ENCODE measurements at places on chromosomes 7 and 10.
A peak's percentile ranks its signal among the peaks of the same experiment; 100 is the strongest.

- DNase-seq: no peak
Measured at GRCh38 chr7:101943889-101944600, 126.6 kb downstream of the CUX1 start.

GRCh38 chr7:101162551-101163278, 2.7 kb downstream of the VGF start:
- no peak for DNase-seq

DNA sequence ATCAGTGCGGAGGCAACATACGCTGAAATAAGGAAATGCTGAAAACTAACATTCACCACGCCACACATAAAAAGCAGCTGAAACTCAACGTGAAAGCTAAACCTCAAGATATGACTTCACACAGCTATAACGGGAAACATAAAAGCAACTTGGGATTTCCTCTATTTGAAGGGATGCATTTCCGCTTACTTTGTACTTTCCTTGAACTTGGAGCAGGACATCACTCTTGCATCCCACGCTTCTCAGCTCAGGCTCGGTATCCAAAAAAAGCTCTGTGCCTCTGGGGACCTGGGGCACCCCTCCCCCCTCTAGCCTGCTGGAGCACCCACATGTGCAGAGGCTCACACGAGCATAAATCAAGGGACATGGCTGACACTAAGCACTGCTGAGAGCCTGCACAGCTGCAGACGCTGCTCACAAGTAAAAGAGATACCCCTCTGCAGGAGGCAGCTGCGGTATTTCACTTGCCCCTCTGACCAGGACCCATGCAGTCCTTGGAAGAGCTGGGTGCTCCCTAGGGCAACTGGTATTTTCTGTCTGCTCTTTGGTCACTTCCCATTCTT, 34.2 kb downstream of the PARD3 start:
- DNase-seq: no peak

DNA sequence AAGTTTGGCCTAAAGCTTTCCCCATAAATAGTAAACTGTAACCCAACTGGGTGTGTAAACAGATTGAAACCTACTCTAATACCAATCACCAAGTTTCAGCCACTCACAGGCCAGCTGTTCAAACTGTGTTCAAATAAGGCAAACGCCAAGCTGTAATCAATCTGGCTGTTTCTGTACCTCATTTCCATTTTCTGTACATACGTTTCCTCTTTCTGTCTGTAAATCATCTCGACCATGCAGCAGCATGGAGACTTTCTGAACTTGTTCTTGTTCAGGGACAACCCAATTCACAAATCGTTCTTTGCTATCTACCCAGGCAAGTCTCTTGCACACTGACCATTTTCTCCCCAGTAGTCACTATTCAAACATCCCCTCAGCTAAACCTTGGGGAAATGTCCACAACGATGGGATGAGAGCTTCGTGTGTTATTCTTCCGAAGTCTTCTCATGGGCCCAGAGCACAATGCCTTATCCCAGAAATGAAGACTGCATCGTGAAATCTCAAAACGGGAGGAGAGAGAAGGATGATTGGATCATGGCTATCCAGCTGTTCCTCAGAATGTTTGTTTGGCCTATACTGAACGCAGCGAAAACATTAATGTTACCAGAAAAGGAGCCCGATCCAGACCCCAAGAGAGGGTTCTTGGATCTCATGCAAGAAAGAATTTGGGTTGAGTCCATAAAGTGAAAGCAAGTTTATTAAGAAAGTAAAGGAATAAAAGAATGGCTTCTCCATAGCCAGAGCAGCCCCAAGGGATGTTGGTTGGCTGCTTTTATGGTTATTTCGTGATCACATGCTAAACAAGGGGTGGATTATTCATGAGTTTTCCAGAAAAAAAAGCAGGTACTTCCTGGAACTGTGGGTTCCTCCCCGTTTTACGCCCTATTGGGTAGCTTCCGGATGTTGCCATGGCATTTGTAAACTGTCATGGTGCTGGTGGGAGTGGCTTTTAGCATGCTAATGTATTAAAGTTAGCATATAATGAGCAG, 86.2 kb downstream of the SLC16A9 start:
- DNase-seq: no peak

DNA sequence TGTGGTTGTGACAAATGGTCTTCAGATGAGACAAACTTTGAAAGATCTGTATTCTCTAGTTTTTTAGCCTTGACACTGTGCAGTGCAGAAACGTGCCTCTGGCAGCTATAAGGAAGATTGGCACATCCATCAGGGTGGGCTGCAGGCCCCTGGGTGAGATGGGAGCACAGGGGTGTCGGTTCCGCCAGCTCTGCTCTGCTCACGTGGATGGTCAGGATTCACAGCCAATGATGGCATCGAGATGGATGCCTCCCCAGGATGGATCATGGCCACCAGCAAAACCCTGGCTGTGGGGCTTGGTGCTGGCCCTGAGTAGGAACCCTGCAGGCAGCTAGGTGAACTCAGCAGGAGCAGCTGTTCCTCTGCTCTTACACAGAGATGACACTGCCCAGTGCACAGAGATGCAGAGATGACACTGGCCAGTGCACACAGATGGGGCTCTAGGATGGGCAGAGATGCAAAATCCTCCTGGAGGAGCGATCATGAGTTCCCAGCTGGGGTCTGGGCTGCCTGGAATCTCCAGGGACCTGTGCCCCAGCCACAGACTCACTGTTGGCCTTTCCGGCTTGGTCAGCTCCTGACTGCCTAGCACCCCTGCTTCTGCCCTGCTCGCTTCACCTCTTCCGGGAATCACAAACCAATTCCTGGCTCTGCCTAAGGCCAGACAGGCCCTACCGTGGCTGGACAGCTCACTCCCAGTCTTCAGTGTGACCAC, 185.9 kb downstream of the TCERG1L start:
- DNase-seq: no peak

DNA sequence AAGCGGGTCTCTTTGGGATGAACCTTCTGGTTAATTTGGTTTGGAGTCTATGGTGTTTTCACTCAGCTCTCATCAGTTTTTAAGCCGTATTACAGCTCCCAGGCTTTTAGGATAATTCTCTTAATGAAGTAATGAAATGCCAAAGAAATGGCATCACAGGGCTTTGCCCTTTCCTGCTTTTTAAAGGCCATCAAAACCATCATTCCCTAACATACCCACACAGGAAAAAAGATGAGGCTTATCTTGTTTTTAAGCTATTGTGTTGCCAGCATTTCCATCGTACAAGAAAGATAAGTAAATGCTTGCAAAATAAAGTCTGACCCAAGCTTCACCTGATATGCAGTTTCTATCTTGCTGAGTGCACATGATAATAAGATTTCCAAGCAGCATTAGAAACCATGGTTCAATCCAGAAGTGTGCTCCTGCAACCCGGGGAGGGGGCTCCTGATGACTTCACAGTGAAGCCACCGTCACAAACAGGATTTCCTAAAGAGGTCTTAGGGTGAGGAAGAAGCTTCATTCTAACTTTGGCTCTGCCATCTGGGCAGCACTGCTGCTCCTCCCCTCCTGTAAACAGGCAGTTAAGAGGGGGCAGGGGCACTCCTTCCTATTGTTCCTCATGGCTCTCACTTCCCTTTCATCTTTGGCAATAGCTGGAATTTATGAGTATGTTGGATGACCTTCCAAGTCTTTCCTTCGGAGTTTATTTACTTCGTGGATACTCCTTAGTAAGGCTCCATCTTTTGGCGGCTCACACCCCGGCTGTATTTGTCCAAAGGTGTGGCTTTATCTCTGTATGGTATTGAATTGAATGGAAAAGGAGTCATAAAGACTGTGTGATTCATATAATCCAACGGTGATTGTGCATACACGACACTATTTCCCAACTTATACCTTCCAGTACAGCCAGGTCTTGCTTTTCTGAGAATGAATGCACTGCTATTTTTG, 55.2 kb upstream of the FAM133B start:
- no peak for DNase-seq

DNA sequence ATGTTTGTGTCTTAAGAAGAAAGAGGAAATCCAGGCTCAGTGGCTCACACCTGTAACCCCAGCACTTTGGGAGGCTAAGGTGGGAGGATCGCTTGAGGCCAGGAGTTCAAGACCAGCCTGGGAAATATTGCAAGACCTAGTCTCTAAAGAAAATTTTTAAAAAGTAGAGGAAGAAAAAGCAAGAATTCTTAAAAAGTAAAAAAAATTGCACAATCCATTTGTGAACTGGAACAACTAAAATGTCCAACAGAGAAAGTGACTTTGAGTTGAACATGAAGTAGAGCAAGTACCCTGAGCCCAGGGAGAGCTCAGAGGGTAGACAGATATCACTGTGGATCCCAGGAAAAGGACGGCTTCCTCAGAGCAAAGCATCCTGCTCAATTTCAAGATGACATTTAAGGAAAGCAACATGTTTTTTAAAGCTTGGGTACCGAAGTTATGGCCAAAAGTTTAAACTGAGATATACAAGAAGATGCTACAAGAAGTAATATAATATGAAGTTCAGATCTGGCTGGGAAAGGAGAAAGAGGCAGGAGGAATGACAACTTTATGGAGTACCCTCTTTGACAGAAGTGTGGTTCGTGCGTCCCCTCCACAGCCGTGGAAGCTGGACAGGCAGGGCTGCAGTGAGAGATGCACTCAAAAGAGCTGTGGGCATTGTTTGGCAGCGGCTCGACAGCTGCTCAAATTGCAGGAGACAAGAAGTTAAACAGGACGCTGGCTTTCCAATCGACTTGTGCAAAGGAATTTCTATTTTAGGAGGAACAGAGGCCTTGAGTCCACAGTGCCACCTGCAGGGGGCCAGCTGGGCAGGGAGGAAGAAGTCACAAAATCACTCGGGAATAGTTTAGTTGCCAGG, 201.3 kb downstream of the JCAD start:
- DNase-seq: no peak

GRCh38 chr7:16431646-16432424, 10.5 kb upstream of the CRPPA start:
- peak; percentile 8 for DNase-seq

All from T-helper 1 cell (primary cell).